Pancreas (tissue), 10 donors: ENCODE measurements at places on chromosomes 2 and 18.

- DNase-seq: no peak
These were observed 1.5 kb downstream of the SPOPL start for GRCh38 chr2:138503087-138503442.

DNA sequence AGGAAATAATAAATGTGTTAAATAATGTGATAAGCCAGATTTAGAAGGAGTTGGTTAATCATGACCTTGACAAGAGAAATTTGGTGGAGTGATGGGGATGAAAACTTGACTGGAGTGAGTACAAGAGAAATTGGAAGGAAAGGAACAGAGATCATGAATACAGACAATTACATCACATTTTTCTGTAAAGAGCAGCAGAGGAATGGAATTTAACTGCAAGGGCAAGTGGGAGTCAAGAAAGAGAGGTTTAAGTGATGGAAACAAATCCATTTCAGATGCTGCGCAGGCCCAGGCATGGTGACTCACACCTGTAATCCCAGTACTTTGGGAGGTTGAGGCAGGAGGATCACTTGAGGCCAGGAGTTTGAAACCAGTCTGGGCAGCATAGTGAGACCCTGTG lies 46.7 kb downstream of the ICA1L start:
- no peak for DNase-seq

GRCh38 chr2:186440506-186440905 lies 45.6 kb upstream of the ZC3H15 start:
- no peak for DNase-seq

- no peak for DNase-seq
These were observed 3.9 kb upstream of the SOS1 start for GRCh38 chr2:39124746-39125057.

DNA sequence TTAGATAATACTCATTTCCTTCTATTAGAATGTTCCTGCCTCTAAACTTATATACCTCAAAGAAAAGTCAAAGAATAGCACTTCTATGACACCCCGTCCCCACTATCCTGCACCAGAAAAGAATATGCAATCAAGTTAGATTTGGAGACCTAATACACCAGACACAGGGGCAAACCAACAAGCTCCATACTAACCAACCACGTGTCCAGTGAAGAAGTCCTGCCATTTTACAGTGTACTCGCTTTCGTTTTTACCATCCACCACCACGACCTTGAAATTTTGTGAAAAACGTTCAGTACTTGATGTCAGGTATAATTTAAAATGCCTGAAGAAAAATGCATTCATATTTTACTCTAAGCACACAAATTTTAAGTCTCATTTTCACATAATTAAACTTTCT lies 19.1 kb downstream of the ADAM17 start:
- no peak for DNase-seq

GRCh38 chr2:101806701-101807100 lies 109.2 kb downstream of the MAP4K4 start:
- no peak for DNase-seq

DNA sequence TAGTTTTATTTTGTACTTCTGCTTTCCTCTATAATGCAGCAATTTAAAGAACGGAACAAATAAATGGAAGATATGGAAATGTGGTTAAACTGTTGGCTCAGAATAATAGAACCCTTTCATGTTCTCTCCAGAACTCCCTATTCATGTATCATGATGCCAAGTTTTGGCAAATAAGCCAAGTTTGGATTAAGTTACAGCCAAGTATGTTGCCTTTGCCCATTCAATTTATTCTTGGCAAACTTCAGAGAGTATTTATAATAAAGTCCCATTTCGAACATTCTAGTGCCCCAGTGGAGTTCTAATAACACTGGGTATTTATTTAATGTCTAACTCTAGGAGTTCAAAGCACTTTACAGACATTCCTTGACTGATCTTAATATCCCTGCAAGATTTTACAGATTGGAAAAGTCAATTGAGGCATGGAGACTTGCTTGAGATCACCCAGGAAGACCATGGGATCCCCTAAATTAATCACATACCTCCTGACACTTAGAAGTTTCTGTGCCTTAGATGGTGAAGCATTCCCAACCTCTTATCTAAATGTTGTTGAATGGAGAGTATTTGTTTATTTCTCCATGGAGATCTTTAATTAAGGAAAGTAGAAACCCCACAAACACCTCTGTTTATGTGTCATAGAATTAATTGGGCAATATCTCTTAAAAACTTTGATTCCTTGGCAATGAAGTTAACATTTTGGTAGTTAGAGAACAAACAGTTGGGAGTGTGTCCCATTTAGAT lies 106.7 kb downstream of the ACKR3 start:
- DNase-seq: no peak

GRCh38 chr2:18959952-18960717 lies 370.8 kb upstream of the NT5C1B start:
- DNase-seq: no peak

DNA sequence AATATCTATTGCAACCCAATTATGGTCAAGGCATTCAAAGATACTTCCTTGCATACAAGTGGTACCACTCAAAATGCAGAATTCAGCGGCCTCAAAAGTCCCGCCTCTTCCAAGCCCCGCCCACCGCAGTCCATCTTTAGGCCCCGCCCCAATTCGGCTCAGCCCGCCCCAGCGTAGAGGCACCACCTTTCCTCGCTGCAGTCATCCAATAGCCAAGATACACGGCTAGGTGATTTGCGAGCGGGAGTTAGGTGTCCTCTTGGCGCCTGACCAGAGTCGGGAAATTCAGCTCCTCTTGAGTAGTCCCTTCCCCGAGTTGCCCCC lies 431 bp upstream of the SEC11C start:
- peak; percentile 87 for DNase-seq

GRCh38 chr2:37325625-37326071 lies 1.0 kb upstream of the PRKD3 start:
- DNase-seq: no peak

GRCh38 chr2:79638954-79639353 lies 126.1 kb downstream of the CTNNA2 start:
- no peak for DNase-seq

- no peak for DNase-seq
These were observed 1785.3 kb upstream of the CELF4 start for GRCh38 chr18:39350945-39351344.

GRCh38 chr2:232876161-232876977 lies 6.3 kb downstream of the SNORC start:
- DNase-seq: no peak

GRCh38 chr2:58571181-58571852 lies 330.2 kb upstream of the FANCL start:
- DNase-seq: peak; percentile 23

GRCh38 chr2:68749345-68749744 lies 14.7 kb downstream of the ARHGAP25 start:
- DNase-seq: no peak

DNA sequence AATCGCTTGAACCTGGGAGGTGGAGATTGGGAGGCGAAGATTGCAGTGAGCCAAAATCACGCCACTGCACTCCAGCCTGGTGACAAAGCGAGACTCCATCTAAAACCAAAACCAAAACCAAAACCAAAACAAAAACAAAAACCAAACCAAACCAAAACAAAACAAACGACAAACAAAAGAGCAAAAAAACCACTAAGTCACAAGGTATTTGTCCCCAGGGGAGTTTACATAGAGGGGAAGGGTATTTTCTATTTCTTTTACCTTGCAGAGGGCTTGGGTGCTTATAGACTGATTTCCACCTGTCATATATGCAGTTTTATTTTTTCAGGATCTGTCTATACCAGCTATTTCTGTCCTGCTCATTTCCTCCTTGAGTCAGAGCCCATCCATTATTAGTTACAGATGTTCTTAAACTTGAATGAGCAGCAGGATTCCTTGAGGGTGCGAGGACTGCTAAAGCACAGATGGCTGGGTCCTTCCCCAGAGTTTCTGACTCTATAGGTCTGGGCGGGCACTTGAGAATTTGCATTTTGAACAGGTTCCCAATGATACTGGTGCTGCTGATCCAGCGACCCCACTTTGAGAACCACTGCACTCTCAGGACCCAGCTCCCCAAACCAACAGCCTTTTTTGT lies 102.2 kb upstream of the UXS1 start:
- DNase-seq: no peak
